Suppressor macrophage treated with lipopolysaccharide for 1 hour (primary cell): ENCODE measurements at places on chromosomes 11 and 22.

DNA sequence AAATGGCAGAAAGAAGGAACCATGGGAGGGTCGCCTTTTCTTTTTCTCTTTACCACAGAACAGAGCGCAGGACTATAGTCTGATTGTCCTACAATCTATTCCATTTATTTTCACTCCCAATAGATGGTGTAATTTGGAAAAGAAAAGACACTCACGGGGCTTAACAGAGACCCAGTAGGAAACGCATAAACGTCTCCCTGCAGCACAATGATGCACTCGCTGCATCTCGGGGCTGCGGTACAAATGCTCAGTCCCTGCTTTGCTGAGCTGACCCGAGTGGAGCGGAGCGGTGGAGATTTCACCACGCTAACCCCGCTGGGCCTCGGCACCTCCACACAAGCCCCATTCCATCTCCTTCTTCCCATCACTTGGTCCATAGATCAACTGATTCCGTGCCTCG, 1.5 kb downstream of the FEZ1 start:
- DNase-seq: no peak

DNA sequence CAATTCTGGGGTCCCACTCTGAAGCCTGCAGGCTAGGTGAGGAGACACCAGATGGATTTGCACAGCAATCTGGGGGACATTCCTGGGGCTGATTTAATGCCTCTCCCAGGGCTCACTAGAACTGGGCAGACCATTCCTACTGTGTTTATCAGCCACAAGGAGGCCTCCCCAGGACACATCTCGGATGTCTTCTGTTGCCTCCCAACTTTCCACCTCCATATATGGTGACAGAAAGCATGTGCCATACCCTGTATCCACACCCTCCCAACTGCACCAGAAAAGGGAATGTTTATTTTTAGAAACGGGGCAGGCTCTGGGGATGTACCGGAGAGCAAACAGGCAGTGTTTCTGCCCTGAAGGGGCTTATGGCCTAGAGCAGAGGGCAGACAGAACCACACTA, 181.8 kb downstream of the CSNK2A3 start:
- no peak for DNase-seq

GRCh38 chr11:12944889-12945288, 64.2 kb upstream of the RASSF10 start:
- no peak for DNase-seq

DNA sequence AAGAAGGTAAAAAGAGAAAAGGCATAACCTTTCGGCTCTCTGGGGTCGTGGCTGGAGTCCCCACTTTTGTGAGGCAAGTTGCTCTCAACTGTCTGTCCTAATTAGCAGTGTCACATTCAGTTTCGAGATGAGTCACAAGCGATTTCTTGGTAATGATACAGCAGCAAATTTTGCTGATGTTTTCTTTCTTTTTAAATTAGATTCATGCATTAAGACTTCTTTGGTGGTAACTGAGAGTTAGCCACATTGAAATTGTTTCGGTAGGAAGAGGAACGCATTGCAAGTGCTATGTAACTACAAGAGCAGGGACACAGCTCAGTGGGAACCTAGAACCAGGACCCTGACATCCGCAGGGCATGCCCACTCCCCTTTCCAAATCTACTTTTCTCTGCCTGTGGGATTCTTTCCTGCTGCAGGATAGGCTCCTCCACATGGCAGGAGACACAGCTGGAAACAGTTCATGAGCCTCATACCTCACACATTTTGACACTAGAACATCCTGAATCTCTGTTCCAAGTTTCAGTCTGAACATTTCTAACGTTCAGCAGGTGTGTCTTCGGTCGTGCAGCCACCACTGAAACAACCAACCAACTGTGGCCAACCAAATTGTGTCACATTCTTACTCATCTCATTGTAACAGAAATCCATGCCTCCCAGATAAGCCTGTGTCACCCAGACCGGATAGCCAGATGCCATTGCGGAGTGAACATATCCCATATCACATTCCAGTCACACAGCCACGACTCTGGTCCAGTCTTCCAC, 987.6 kb downstream of the NTM start:
- no peak for DNase-seq

DNA sequence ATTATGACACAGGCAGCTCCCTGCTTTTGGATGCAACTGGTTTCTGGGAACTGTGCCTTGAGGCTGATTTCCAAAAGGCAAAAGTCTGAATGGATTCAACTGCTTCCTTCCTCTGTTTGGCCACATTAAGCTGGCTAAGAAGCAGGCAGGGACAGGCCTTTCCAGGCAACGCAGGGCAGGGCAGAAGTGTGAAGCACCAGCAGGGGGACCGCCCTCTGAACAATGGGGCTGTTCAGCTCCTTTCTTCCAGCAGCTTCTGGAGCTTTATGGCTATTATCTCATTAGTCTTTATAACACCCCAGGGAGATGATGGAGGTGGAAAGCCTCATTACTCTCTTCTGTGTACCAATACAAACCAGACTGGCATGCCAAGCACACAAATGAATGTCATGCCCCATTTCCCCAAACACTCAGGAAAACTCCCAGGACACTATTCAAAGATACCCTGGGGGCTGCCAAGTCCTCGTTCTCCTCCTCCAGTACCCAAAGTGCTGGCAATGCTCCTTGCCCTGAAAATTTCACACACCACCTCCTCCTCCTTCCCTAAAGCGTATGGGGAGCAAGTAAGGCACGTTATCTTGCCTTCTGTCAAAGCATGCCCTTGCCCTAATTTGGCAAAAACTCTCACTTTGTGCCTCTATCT, 21.3 kb downstream of the MORC2 start:
- DNase-seq: no peak

- no peak for DNase-seq
Observed at GRCh38 chr11:73223998-73224730, 6.1 kb downstream of the P2RY2 start.

GRCh38 chr22:49763138-49763537, 64.5 kb downstream of the BRD1 start:
- no peak for DNase-seq
